Stimulated activated CD4-positive, alpha-beta T cell treated with anti-CD3 and anti-CD28 coated beads, Interleukin-15, amount 100 ng/mL, for 24 hours (primary cell): ENCODE measurements at places on chromosomes 1 and 21.

GRCh38 chr1:88552226-88552625, 131.8 kb upstream of the PKN2 start:
- DNase-seq, result no peak

DNA sequence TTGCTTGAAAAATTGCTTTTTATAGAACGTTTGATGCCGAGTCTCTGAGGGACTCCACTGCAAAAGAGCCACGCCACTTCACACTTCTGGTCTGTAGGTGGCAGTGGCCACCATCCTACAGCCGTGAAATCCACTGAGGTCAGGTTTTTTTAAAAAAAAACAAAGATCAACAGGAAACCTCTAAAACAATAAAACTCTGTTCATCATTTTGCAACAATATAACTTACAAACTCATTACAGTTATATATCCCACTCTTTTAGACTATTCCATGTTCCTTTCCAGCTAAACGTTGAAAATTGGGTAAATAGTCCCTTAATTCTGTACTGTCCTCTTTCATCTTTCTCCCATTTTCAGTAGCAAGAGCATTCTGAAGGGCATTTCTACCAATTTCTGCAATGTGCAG, 64.6 kb upstream of the FMN2 start:
- DNase-seq, result peak; percentile 27

DNA sequence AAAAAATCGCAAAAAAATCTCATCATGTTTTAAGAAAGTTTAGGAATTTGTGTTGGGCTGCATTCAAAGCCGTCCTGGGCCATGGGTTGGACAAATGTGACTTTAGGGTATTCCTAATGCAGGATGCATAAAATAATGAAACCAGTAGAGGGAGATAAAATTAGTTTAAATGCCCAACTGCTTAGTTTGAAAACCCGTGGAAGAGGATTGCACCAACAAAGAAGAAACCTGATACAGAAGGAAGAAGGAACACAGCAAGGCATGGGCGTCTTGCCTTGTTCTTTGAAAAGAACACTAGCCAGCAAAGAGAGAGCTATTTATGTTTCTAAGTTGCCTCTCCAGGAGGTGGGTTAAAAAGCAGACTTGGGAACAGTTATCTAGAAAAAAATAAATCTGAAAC, 37.9 kb downstream of the WDR3 start:
- DNase-seq, result no peak

GRCh38 chr1:200376528-200376927, 33.3 kb downstream of the ZNF281 start:
- no peak for DNase-seq

GRCh38 chr1:211381481-211382181, 55.0 kb downstream of the TRAF5 start:
- DNase-seq, result peak; percentile 27

DNA sequence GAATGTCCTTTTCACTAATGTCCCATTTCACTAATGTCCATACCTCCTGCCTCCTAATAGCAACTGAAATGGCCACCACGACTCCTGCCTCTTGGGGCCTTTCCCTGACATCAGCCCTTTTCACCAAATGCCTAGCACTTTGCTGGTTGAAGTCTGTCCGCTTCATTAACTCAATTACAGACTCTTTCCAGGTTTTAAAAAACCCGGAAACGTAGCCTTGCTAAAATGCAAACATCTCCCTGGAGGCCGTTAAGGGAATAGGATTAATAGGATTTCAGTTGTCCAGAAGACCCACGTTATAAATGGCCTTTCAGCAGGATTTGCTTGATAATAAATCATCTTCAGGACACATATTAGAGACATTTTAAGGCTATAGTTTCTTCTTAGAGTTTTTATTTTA, 25.7 kb upstream of the ERO1B start:
- no peak for DNase-seq

DNA sequence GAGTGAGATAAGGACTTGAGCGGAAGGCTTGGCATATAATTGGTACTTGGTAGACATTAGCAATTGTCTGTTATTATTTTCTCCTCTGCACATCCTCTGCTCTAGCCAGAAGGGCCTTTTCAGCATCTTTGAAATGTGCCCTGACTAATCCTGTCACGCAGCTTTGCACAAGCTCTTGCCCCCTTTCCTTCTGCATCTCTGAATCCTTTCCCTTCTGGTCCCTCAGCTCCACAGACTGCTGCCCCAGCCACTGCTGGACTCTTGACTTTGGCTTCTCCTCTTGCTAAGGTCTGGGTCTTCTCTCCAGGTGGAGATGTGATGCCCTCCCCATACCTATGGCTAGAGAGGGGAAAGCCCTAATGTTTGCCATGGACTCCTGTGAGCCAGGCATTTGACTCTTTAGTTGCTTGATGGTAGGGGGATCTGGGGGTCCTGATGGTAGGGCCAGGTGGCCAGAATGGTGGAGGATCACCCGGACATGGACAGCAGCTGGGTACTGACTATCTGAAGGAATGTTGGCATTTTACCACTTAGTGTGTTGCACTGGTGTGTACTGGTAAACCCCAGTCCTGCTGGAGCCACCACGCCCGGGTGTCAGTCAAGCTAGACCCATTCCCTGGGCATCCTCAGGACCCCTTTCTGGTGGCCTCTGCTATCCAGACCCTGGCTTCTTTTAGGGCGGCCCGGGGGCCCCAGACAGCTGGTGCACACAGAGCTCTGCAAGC, 4.4 kb downstream of the HPCA start:
- no peak for DNase-seq

- no peak for DNase-seq
Measured at GRCh38 chr1:16172964-16173446, 17.1 kb upstream of the EPHA2 start.

DNA sequence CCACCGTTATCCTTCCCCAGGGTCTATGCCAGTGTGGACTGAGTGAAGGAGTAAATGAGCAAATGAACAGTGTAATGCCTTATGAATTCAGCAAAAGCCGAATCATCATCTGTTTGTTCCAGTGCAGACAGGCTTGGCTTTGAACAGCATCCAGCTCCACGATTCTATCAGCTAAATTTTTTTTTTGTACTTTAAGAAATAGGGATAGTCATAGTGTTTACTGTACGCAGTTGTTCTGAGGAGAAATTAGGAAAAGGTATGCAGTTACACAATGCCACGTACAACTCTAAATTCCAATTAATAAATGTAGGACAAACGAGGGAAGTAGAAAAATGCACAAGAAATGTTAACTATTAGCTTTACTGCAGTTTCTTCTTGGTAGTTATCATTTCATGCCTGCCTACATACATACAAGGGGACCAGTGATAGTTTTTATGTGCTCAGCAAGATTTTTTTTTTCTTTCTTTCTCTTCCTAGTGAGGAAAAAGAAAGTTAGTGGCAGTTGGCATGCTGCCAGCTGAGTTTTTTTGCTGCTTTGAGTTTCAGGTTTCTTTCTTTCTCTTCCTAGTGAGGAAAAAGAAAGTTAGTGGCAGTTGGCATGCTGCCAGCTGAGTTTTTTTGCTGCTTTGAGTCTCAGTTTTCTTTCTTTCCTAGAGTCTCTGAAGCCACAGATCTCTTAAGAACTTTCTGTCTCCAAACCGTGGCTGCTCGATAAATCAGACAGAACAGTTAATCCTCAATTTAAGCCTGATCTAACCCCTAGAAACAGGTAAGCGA, at the start of gene IFI44L:
Gene IFI44L (plus strand): TSS at position 646 of the 777 bp plus-strand sequence. CDS start 7,468 bp downstream, outside the sequence.
- peak; percentile 65 for DNase-seq

- no peak for DNase-seq
Measured at GRCh38 chr21:34973685-34974084, 75.4 kb downstream of the RUNX1 start.

- no peak for DNase-seq
Measured at GRCh38 chr1:155507945-155508344, 54.7 kb downstream of the ASH1L start.

DNA sequence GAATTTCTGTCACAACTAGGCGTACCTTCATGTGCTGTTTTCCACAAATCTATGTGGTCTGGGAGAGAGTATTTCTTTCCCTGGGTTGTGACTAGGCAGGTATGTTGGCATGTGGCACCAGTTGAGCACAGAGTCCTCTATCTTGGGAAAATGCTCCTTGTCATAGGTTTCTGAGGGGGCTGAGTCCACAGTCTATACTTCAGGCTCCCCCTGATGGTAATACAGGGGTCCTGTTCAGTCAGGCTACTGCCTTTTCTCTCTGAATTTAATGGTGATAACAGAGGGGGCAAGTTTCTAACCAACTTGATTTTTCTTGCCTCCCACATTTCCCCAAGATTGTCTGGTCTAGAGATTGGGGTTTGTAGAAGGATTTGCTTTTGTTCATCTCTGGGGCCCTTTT, 35.8 kb downstream of the VANGL1 start:
- no peak for DNase-seq

- no peak for DNase-seq
Measured at GRCh38 chr1:248696261-248696660, 6.3 kb downstream of the OR14I1 start.

DNA sequence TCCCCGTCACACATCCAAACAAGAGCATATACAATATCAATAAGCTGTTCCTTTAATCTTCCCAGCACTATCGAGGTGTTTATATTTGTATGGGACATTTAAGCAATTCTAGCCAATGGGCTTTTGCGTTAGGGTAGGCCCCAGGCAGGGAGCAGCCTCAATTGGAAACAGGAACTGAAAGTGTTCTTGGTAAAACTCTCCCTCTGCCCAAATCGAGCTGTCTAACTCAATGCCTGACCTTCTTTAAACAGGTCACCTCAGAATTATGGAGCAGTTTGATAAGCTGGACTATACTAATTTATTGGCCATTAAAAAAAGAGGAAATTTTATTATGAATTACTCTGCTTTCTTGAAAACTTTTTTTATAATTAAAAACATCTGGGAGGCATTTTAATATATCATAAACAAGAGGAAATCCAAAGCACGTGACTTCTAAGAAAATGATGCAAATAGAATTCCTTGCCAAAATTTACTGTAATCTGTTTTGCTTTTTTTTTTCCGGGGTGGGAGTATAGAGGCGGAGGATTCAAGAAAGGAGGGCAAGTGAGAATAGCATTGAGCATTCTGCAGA, 498.1 kb downstream of the LMO4 start:
- no peak for DNase-seq

DNA sequence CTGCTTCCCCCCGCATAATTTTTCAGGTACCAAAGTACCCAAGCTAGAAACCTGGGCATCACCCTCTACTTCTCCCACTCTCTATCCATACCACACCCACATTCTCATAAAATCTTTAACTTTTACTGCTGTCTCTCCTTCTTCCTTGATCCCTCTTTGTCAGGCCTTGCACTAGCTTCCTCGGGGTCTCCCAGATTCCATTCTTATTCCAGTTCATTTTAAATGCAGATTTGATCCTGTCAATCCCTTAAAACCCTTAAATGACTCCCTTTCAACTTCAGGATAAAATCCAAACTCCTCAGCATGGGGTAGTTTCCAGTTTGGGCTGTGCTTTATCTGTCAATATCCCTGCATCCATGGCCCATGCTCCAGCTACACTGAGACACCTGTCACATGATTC, 343.5 kb downstream of the PBX1 start:
- no peak for DNase-seq

DNA sequence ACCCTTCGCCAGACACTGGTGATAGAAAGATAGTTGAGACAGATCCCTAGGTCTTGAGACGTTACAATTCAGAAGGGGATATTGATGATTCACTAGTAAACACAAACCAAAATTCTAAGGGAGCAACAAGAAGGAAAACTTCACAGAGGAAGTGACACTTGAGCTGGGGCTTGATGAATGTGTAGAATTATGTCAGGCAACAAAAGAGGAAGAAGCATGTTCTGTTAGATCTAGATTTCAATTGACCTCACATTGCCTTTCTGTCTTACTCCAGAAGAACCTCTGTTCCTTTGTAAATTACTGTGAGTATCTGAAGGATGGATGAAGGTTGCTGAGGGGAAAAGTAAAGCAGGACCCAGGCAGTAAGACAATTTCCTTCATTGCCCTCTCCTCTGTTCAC, 328.2 kb downstream of the KCTD3 start:
- no peak for DNase-seq

DNA sequence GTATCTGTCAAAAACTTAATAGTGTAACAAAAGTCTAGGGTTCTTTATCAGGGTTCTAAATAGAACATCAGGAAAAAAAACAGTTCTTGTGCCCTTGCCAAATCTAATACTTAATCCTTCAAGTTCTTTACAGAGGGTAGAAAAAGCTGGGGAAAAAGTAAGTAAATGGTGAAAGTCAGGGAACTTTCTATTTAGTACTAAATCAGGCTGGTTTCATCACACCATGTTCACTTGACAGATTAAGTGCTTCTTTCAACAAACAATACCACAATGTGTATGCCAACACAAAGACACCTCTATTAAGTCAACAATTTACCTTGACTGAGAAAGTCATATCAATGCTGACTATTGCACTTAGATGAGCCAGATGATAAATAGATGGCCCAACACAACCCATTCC, 9.7 kb downstream of the DBT start:
- DNase-seq, result no peak

DNA sequence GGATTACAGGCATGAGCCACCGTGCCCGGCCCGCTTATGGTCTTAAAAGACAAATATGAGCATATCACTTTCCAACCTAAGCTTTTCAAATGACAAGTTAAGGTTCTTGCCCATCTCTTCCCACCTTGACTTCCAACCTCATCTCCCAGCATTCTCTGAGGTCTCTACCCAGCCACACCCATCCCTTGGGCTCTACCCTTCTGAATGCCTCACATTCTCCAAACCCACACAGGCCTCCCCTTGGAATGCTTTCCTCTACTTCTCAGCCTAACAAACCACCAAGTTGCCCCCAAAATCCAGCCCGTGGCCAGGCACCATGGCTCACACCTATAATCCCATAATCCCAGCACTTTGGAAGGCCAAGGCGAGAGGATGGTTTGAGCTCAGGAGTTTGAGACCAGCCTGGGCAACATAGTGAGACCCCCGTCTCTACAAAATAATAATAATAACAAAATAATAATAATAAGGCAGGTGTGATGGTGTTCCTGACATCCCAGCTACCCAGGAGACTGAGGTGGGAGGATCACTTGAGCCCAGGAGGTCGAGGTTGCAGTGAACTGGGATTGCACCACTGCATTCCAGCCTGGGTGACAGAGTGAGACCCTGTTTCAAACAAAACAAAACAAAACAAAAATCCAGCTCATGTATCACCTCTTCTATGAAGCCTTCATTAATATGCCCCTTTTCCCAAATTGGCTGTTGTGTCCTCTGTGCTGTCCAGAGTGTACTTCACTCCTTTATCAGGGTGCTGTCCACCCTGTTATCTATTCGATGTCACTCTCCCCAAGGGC, 11.2 kb downstream of the DCST2 start:
- DNase-seq, result no peak

DNA sequence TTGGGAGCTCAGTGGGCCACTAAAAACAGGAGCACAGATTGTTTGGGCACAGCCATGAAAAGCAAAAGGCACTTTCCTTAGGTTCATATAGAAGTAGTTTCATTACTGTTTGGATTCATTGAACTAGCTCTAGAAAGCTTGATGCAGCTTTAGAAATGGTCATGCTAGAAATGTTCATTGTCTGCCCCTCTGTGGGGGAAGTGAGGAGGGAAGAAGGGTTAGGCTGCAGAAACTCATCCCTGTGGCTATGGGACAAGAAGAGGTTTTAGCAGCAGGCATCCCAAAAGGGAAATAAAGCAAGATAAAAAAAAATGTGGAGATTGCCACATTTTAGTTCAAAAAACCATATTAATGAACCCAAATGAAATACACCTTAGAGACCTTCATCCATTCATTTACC, 359.6 kb upstream of the PTBP2 start:
- no peak for DNase-seq
